ENCODE measurements at places on chromosomes 2 and 18.
A peak's percentile ranks its signal among the peaks of the same experiment; 100 is the strongest.

DNA sequence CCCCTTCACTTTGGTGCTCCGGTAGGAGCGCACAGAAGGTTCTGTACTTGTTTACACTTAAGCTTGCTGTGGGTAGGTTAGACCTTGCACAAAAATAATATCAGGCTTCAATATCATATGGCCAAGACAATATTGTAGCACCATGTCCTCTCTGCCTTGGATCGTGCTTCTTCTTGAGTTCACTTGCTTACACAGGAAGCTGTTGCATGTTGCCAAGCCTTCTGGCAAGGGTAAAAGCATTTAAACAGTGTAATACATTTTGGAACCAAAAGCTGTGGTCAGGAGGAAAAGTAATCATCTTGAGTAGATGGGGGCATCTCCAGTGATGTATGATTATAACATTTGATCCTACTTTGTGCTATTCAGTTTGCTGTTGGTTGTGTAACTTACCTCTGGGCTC, 197.5 kb downstream of the LTBP1 start:
- no peak for DNase-seq

DNA sequence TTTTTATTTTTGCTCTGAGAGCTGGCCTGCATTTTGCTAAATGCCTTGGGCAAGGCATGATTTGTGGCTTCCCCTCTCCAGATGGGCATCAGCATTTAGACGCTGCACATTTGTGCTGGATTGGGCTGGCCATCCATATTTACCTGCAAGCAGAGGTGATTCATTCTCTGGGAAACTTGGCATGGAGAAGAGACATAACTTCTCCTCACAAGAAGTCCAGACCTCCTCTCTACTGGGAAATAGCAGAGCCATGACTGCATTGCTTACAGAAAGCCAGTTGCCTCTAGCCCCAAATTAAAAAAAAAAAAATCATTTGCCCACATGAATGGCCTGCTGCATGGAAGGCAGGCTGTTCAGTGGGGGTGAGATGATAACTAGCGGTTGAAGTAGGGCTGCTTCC, 120.1 kb downstream of the ACTR3 start:
- DNase-seq = no peak

DNA sequence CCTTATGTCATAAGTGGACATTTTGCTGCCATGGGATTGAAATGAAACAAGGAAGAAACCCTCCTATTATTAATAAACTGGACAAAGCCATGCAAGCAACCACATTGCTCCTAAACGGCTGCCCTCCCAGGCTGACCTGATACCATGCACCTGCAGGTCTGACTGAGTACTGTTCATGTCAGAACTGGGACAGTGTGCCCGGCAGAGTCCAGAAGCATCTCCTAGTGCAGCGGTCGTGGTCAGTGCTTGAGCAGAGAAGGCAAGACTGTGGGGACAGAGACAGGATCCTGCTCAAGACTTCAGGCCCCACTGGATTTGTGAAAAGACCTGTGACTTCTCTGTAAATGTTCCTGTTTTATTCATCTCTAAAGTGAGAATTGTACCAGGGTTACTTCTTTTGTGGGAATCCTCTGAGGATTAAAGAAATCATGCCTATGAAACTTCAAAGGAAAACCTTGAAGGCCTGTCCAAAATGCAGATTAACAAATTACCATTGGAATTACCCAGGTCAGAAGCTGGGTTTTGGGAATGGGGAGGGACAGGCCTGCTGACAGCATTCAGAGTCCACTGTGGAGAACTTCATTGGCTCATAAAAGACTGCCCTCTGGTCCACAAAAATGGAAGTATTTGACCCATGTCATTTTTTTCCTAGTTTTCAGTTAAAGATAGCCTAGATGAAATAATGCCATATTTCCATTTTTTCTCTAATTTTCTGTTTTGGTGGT, 13.9 kb downstream of the RNF144A start:
- DNase-seq = no peak

DNA sequence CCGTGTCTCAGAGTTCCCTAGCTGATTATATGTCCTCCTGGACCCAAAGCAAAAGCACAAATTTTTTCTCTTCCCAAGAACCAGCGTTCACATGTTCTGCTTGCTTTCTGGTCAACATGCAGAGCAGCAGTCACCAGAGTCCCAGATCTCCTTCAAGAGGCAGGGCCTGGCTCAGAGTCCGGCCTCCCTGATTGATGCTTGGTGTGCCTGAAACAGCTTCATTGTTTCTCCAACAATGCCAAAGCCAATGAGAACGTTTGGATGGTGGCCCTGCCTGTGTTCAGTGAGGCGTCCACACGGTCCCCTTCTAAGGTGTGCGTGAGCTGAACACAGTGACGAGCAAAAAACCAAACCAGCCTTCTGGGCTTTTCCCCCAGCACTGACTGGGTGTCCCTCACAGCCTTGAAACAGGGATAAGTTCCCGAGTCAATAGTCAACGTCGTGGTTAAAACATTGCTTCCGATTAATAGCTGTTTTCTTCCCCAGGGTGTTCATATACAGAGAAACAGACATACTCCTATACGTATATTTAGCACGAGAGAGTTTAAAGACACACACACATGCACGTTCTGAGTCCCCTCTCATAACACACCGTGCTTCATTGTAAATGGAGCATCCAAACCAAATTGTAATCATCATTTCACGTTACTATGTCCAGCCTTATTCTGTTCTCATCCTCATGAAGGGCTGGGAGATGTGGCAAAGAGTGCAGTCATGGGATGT, 19.3 kb upstream of the POU3F3 start:
- DNase-seq = no peak

DNA sequence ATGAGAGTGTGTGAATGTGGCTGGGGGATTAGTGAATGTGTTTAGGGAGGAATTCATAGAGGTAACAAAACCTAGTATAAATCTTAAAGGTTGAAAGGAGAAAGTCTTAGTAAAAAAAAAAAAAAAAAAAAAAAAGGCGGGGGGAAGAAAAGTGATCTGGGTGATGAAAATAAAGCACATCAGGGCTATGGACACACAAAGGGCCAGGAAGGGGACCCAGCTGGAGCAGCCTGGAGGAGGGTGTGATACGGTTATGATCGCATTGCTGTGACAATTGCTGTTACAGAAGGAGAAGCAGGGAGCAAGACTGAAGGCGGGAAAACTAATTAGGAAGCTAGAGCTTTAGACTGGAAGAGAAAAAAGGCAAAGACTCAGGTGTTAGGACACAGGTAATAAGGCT, 85.4 kb downstream of the DLGAP1 start:
- no peak for DNase-seq

DNA sequence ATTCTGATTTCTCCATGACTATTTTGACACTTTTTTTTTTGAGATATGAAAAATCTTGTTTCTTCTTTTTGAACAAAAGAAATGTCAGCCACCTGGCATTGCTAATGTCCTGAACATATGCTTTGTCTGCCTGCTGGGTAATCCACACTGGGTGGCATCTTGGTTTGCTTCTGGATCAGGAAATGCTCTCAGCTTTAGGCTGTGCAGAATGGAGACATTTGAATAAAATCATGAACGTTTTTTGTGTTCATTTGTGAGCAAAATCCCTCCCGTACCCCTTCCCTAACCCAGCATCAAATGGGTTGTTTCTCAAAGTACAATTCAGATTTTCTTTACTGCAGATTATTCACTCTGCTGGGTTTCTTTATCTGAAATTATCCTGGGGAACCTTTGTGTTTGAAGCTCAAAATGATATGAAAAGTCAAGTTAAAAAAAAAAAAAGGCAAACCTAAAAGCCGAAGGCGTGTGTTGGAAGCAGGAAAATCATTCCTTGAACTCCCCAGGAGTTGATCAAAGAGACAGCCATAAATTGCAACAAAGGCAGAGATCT, 53.4 kb upstream of the KLF7 start:
- DNase-seq = no peak

DNA sequence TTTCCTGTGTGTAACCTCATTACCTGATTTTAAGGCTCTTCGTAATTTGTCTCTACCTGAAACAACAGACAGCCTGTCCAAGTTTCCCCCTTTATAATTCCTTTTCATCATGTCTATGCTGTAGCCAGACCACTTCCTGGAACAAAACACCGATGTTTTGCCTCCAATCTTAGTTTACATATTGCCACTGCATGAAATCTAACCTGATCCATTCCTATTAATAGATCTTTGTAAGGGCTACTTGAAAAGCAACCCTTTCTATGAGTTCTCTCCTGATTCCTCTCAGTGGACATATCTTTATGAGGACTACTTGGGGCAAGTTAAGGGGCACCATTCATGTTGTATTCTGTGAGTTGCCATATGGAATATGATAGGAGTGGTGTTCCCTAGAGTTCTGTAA, 30.9 kb downstream of the ZNF638 start:
- no peak for DNase-seq

GRCh38 chr2:231521443-231521842, 8.8 kb downstream of the NMUR1 start:
- DNase-seq = no peak

GRCh38 chr18:77857678-77858655, 608.3 kb downstream of the GALR1 start:
- no peak for DNase-seq

- DNase-seq = no peak
Observed at GRCh38 chr2:109410039-109410815, 203.5 kb downstream of the SEPTIN10 start.

DNA sequence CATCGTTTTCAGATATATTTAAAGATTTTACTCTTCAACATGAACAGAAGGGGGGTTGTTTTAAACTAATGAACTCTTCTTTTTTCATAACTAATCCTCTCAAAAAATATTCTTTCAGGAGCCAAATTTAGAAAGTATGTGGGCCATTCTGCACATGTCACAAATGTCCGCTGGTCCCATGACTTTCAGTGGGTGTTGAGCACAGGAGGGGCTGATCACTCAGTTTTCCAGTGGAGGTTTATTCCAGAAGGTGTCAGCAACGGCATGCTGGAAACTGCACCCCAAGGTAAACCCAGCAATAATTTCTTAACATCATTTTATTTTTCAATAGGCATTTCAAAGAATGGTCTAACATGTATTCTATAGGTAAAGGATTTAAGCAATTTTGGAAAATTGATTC, 136.0 kb downstream of the EML6 start:
- DNase-seq = no peak

DNA sequence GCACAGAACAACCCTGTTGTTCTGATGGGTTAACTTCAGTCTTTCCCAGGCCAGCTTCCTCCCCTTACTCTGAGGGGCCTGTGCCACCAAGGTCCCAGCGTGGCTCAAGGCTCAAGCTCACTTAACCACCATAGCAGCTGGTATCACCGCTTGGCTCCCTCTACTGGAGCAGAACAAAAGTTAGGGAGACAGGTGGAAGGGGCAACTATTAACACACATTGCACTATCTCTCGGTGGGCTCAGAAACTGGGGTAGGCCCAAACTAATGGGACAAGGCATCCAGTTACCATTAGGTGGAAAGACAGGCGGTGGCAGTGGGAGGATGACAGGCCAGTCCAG, 88.7 kb upstream of the ATL2 start:
- DNase-seq = no peak

- no peak for DNase-seq
Observed at GRCh38 chr18:79260510-79260909, 135.2 kb upstream of the NFATC1 start.

DNA sequence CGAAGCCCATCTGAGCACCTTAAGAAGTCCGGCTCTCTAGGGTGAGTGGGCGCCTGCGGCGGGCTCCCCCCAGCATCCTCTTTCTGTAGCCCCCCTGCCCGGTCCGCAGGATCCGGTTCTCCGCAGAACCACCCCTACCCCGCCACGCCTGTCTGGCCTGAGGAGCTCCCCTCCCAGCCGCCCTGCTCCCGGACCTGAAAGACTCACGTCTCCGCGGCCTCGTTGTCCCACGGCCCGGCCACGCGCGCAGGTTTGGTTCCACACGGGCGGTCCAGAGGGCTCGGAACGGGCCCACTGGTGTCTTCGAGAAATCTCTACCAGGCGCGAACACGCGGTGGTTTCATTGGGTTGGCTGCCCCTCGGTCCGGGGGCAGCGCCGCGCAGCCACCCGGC, 237 bp downstream of the SLC39A6 start:
- DNase-seq = no peak

- DNase-seq = no peak
Observed at GRCh38 chr2:201888426-201888800, 82.1 kb downstream of the CDK15 start.

DNA sequence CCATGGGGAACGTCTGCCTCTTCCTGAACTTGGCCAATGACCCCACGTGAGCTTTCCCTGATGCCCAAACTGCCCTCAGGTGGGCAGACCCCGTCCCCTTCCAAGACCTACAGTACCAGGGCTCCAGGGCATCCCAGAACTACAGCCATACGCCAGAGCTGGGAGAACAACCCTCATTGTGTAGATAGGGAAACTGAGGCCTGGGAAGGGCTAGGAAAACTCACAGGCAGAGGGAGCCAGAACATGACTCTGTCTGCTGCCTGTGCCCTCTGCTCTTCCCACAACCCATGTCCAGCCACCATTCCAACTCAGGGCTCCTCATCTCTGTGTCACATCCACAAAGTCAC, 16.8 kb upstream of the ANKRD53 start:
- no peak for DNase-seq

DNA sequence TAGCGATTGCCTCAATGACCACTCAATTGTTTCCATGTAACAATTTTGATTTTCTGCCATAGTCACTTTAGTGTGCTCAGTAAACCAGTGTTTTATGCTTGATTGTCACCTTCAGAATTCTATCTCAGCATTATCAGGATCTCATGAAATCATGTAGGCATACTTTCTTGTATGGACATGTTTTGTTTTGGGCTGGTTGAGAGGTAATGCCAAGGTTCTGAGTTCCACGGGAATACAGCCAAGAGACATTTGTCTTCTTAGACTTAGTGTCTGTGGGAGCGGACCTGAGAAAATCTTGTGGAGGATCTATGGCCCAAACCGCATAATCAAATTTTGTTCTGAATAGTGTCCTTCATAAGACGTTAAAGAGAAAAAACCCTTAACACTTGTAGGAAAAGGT, 10.2 kb downstream of the MSTN start:
- DNase-seq = no peak

DNA sequence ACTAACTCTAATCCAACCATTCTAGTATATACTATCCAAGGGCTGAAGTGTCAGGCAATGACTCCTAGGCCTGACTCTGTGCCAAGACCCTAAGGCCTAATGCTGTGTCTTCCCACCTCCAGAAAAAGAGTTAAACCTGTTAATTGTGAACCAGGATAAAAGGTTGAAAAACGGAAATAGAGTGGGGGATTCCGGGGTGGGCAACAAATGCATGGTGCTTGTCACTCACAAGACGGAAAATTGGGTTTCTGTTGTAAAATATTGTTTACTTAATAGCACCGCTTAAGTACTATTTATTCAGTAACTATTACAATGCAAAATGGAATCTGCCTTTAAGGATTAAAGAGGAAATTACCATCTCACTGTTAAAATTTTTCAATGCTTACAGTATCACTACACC, 3.2 kb downstream of the STK17B start:
- DNase-seq = no peak

DNA sequence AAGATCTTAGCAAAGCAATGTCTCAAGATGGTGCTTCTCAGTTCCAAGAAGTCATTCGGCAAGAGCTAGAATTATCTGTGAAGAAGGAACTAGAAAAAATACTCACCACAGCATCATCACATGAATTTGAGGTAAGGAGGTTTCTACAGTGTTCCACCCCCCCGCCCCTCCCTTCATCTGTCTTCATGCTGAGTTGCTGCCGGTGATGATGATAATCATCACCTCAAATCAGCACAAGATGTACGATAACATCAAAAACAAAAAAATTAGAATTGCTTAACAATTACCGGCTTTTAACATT, 14.6 kb downstream of the UGP2 start:
- DNase-seq = peak; percentile 49
